ENCODE measurements at places on chromosomes 4 and X. TPM values are rescaled to one million over a fixed set of nuclear protein-coding genes. Genes with fewer than 3 reads are reported as not detected.
A peak's percentile ranks its signal among the peaks of the same experiment; 100 is the strongest.

GRCh38 chrX:9166584-9166944 is 132.6 kb upstream of the FAM9B start:
- peak; percentile 32 for DNase-seq

The WAS gene
- 1.1 TPM for total RNA-seq

GRCh38 chr4:35511851-35512250 is 732.5 kb downstream of the ARAP2 start:
- no peak for DNase-seq

- peak; percentile 72 for DNase-seq
These were observed 5.2 kb upstream of the TMEM156 start for GRCh38 chr4:39037491-39037825.

The HSFX4 gene
- total RNA-seq: not detected

DNA sequence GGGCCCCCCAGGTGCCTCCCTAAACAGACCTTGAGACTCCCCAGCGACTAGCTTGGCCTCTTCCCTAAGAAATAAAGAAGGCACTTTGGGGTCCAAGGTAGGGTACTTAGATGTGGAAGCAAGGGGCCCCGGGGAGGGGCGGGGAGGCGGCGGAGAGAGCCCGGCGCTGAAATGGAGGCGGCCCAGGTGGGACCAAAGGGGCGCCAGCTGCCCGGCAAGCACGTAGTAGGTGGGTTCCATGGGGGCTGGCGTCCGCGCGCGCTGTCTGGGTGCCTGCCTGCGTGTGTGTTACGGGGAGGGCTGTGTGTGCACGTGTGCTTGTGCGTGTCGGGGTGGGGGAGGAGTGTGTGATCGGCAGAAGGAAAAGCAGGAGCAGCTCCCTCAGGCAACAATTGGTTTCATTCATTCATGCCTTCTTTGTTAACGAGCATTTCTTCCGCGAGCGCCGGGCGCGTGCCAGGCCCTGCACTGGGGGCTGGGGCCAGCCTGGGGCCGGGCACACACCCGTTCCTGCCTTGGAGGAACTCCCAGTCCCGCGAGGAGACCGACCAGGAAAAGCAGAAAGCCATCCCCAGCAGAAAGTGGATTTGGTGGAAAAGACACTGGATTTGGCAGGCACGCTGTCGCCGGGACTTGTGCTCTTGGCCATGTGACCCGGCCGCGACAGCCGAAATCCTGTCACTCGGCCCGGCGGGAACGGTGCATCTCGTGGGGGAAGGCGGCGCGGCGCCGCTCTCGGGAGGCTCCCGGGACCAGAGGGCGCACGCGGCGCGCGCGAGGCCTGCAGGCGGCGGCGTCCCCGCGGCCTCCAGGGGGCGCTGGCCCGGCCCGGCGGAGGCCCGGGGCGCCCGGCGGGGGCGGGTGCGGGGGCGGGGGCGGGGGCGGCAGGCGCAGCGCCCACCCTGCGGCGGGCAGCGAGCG is 3.3 kb upstream of the DUSP9 start:
- DNase-seq: no peak

The ADGRG2 gene
- not detected for total RNA-seq

GRCh38 chr4:41072021-41072777 is 142.1 kb downstream of the APBB2 start:
- DNase-seq: no peak

DNA sequence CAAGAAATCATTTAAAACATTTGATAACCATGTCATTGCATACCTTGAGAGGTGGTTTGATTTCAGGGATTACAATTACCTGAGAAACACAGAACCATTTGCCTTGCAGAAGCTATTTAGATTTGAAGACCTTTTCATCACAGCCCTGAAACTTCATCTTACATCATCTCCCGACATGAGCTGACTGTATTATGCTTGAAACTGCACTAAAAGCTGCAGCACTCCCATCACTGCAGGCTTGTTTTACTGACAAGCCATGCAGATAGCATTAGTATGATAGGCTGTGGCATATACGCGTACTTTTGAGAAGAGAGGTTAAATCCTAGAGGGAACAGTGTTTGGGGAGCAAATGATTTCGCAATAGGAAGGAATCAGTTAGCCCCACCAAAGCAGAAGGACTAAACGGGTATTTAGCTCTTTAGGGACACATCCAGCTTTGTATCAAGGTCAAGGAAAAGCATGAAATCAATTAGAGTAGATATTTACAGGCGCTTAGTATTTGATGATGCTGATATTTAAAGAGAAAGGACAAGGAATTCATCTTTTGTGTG is 133.2 kb upstream of the DIAPH2 start:
- DNase-seq: no peak

- no peak for DNase-seq
These were observed 303.7 kb downstream of the CAMK2D start for GRCh38 chr4:113457886-113458285.

DNA sequence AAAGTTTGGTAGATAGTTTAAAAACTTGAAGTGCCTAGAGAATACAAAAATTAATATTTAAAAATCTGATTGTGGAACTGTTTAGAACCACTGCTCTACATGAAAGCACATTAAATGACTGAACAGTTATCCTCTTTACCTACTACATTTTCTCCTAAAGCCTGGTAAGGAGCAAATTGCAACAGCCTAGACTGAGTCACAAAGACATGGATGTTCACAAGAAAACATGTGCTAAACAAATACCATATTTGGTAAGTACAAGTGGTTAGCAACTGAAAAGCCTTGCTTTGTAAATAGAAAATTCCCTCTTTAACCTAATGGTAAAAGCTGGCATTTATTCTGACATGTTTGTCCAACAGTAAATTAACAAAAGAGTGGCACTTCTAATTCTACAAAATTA is 203.1 kb downstream of the FBXO8 start:
- no peak for DNase-seq

DNA sequence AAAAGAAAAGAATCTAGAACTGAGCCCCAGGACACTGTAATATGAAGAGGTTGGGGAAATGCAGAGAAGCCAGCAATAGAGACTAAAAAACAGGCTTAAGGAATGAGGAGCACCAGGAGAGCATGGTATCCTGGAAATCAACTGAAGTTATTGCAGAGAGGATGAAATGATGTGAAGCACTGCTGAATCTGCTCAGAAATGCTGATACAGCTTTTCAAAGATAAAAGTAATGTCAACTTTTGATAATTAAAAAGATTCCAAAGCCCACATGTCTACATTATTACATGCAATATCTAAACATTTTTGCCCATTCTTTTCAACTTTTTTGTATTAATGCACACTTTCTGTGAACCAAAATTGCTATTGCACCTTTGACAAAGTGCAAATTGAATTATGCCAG is 718.4 kb downstream of the ADGRL3 start:
- no peak for DNase-seq

The TTC29 gene
- total RNA-seq: not detected

The PF4V1 gene
- not detected for total RNA-seq

- DNase-seq: no peak
These were observed 52.1 kb upstream of the CAPN6 start for GRCh38 chrX:111322231-111322855.

DNA sequence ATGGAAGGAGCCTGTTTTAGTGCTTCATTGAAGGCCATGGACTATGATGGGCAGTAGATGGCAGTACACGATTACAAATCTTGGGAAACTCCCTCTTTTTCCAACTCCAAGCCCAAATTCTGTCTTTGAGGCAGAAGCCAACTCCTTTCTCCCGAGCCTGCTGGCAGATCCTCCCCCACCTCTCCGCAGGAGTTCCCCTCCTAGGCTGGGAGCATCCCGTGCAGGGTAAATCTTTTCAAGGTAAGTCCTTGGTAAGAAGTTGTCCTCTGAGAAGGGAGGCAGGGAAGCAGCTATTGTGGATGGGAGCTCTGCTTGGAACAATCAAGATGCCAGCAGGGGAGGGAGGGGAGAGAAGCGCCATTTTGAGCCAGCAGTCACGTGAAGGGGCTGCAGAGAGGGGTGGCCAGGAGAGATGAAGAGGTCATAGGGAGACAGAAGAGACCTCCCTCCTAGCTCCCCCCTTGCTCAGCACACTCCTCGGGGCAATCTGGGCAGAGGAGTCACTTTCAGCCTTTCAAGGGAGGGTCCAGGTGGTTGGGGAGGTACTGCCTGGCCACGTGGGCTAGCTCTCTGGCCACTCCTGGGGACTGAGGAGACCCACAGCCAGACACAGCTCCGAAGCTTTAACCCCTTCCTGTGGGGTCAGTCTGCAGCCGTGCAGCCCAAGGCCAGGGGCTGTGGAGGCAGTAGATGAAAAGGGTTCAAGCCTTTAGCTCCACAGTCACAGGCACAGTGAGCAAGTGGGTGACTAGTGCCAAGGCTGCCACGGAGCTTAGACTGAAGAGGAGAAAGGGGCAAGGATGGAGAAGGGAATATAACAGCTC is 9.6 kb downstream of the CC2D2A start:
- peak; percentile 75 for DNase-seq

GRCh38 chr4:6574747-6575502 is at the start of gene MAN2B2:
MAN2B2 (plus strand) TSS chr4:6575189; CDS start chr4:6575211, 22 bp downstream.
- DNase-seq: peak; percentile 39

DNA sequence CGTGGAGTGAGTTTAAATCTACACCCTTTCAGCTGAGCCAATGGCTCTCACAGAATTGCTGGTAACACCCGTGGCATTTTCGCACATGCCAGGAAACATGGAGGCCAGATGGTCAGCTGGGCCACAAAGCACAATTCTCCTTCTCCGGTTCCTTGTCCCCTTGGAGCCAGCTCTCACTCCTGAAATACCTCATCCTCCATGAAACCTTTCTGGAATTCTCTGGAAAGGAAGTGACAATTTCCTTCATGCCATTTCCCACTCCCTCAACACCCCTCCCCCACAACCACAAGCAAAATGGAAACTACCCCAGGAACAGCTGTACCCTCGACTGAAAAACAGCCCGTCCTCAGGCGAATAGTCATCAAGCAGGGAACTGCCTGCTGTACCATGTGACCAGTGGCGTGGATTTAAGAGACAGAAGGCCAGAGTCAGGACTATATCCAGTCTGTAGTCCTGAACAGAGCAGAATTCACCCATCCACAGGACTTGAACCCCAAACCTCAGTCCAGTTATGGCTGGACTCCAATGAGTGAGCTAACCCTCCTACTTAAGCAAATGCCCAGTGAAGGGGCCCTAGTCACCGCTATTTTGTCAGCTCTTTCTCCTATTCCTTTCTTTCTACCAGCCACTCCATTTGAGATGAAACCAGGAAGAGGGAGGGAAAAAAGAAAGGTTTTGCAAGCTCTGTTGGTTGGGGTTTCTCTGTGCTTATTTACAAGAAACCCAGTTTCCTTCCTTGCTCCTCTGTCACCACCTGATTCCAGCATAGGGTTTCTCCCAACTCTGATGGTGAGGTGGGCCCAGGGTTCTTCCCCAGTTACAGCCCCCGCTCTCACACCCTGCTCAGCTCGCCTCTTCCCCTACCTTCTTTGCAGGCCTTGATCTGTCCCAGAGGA is 24.5 kb downstream of the ELF4 start:
- DNase-seq: no peak

- DNase-seq: no peak
These were observed 31.8 kb downstream of the CHIC2 start for GRCh38 chr4:54032558-54033135.

DNA sequence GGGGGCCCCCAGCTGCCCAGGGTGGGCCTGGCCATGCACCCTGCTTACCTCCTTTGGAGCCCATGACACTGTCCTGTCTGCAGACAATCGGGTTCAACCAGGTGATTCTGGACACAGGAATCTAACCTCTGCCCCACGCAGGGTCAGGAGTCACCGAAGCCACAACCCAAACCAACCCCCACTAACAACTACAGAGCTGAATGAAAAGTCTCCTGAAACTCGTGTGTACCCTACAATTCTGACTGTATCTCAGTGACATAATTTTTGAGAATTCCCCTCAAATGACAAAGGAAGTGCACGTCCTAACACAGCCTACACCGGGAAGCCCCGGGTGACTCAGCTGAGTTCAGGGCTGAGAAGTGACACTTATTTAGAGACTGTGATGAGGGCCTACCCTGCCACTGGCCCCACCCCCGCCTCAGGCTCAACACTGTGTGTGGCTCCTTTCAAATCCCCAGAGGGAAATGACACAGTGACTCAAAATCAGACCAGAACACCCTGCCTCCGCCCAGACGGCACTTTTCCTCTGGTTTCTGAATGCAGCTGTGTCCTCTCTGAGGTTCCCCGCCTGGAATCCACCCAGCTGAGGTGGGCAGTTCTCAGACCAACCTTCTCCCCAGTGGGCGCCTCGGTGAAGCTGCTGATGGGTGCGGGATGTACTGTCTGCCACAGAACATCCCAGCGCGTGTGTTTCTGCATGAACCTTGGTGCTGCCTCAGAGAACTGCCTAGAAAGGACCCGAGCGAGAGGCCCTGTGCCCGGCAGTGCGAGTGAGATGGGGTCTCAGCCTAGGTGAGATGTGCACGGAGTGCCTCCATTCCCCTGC is 9.9 kb downstream of the TNIP2 start:
- peak; percentile 52 for DNase-seq

DNA sequence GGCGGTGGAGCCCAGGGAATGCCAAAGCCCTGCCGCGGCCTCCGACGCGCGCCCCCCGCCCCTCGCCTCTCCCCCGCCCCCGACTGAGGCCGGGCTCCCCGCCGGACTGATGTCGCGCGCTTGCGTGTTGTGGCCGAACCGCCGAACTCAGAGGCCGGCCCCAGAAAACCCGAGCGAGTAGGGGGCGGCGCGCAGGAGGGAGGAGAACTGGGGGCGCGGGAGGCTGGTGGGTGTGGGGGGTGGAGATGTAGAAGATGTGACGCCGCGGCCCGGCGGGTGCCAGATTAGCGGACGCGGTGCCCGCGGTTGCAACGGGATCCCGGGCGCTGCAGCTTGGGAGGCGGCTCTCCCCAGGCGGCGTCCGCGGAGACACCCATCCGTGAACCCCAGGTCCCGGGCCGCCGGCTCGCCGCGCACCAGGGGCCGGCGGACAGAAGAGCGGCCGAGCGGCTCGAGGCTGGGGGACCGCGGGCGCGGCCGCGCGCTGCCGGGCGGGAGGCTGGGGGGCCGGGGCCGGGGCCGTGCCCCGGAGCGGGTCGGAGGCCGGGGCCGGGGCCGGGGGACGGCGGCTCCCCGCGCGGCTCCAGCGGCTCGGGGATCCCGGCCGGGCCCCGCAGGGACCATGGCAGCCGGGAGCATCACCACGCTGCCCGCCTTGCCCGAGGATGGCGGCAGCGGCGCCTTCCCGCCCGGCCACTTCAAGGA is at the start of gene FGF2:
Gene FGF2, plus strand, starts transcription at position 279 of the 705 bp plus-strand sequence. Its CDS starts 344 bp downstream, at position 623.
- peak; percentile 51 for DNase-seq

- no peak for DNase-seq
These were observed 105.4 kb upstream of the GRXCR1 start for GRCh38 chr4:42787079-42787463.

The SAT1 gene
- 202 TPM for total RNA-seq

DNA sequence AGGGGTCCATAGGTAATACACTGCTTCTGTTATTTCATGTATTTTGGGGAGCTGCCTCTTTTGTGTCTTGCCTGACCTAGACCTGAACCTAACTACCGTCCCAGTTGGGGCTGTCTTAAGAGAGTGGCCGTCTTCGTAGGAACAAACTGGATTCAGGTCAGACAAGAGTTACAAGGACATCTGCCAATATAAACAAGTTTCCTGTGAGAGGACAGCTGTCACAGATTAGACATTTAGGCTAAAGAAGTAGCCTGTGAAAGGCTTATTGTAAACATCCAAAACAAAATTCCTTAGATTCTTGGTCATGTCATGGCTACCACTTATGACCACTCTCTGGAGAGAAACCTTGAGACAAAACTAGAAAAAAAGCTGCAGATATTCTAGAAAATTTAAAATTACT is 797.6 kb upstream of the AADAT start:
- DNase-seq: no peak

The S100P gene
- total RNA-seq: not detected

- no peak for DNase-seq
These were observed 27.7 kb upstream of the REST start for GRCh38 chr4:56879996-56880395.
